ENCODE measurements at places on chromosomes 6 and 20. TPM values are rescaled to one million over a fixed set of nuclear protein-coding genes. Genes with fewer than 3 reads are reported as not detected.

The HDGFL1 gene
- total RNA-seq: not detected

The PCMT1 gene
- total RNA-seq: 162 TPM

The L3MBTL1 gene
- 34.8 TPM for total RNA-seq

The TBX18 gene
- 7.6 TPM for total RNA-seq

The IRF4 gene
- not detected for total RNA-seq

The SPTLC3 gene
- 3.5 TPM for total RNA-seq

The EPB41L1 gene
- 133 TPM for total RNA-seq

The KIF25 gene
- not detected for total RNA-seq

The SCP2D1 gene
- not detected for total RNA-seq

The CTCFL gene
- total RNA-seq: 0.23 TPM

The HLA-DRB5 gene
- total RNA-seq: 3.0 TPM

The PIM1 gene
- 14.5 TPM for total RNA-seq

The DPPA5 gene
- total RNA-seq: not detected

The PROKR2 gene
- total RNA-seq: 4.8 TPM

The PLTP gene
- 49.8 TPM for total RNA-seq

The EMILIN3 gene
- 3.5 TPM for total RNA-seq
